Activated CD4-positive, alpha-beta T cell treated with anti-CD3 and anti-CD28 coated beads for 1 hour (primary cell): ENCODE measurements at places on chromosomes 6 and 20.

DNA sequence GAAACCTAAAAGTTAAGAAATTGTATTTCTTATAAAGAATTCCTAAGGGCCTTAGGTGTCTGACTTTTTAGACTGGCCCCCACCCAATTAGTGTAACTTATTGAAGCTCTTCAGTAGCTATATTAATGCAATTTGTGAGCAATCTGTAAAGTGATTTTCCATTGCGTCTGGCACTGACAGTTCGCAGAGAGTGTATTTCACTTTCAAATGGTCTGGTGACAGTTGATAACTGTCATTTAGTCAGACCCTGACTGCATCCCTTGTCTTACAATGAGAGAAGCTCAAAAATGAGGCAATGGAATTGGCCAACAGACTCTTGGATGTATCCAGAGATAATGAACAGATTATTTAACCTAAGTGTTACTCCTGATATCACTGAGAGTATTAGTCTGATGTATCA lies 351.8 kb downstream of the FRK start:
- DNase-seq, result no peak

GRCh38 chr6:104162036-104162669 lies 697.6 kb downstream of the HACE1 start:
- no peak for DNase-seq

GRCh38 chr20:58998656-58999055 lies 8.4 kb downstream of the CTSZ start:
- no peak for DNase-seq

- DNase-seq, result no peak
These were observed 149.7 kb upstream of the TMEM170B start for GRCh38 chr6:11387707-11388430.

DNA sequence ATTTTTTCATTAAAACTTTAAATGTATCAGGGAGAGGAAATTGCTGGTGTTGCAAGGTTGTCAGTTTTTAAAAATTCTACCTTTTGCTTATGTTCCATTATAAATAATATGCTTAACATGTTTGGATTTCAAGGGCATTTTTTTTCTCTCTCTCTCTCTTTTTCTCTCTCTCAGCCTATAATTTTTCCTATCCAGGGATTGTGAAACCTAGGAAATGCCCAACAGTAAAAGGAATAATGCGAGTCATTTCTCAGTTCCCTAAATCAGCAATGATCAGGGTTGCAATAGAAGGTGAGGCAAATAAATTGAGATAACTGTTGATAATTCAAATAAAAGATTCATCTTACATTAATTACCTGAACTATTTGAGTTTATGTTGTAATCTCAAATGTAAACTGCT lies 53.2 kb upstream of the IFNGR1 start:
- no peak for DNase-seq

DNA sequence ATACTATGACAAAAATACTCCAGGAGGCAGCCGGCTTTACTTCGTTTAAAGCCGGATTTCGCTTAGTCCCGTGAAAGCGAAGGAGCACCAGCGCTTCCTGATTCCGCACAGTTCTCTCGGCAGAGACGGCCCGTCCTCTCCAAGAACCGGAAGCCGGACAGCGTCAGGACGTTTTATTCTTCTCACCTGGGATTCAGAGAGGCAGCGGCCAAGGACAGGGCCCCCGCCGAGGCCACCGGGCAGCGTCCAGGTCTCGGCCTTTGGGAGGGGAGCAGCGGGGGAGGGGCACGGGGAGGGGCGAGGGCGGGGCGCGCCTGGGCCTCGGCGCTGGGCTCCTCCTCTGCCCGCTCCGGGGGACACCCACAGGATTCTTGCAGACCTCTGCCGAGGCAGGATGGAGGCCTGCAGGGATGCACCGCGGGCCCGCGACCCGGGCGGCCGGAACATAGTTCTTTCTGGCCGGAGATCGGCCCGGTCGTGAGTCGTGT lies 2.8 kb upstream of the DIDO1 start:
- peak; percentile 26 for DNase-seq

GRCh38 chr20:22928679-22929078 lies 106.4 kb upstream of the SSTR4 start:
- no peak for DNase-seq

DNA sequence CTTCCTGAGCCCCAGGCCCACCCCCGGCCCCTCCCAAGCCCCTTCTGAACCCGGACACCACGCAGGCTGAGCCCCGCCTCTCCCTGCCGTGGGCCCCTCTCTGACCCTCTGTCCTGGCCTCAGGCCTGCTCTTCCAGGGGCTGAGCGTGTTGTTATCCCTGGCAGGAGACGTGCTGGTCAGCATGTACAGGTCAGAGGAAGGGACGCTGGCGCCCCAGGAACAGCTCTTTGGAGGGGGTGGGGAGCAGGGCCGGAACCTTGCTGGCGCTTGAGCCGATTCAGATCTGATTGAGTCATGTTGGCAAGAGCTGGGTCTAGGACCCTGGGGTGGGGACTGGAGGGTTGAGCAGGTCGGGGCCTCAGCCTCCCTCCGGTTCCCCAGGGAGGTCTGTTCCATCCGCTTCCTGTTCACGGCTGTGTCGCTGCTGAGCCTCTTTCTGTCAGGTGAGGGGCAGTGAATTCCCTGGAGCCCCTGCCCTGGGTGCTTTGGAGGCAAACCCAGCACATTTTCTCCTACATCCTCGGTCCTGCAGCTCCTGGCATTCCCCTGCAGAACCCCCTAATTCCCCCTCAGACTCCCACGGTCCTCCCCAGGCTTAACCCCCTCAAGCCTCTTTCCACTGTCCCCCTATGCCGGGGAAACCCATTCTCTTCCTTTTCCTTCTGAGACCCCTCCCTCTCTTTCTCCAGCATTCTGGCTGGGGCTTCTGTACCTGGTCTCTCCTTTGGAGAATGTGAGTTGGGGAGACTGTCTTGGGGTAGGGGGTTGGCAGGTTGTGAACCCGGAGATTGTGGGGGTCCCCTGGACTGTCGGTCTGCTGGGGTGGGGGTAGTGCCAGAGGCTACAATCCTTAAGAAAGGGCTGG lies 2.0 kb downstream of the SPAG4 start:
- no peak for DNase-seq

DNA sequence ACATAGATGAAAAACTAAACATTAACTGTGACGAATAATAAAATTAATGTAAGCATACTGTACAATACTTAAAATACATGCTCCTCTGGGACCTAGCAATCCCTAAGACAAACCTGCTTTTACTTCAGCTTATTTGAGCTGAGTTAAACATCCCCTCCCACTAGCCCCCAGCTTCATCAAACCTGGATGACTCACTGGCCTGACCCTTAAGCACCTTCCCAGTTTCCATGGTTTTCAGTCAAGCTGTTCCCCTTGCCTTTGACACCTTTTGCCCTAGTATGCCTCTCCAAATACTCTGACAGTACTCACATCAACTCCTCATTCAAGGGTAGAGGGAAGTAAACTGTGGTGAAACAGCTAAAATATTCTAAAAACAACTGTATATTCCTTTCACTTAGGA lies 4.2 kb downstream of the ELOVL4 start:
- DNase-seq, result no peak

DNA sequence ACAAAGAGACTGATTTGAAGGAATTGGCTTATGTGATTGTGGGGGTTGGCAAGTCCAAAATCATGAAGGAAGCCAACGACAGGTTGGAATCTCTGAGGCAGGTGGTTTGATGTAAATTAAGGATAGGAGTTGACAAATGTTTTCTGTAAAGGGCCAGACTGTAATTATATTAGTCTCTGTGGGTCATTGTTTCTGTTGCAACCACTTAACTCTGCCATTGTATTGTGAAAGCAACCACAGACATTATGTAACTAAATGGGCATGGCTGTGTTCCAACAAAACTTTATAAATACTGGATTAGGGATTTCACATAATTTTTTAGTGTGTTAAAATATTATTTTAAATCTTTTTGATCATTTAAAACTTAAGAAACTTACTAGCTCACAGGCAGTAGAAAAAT lies 199.2 kb upstream of the MYLIP start:
- DNase-seq, result no peak

GRCh38 chr6:7542874-7543624 lies 1.6 kb downstream of the DSP start:
- no peak for DNase-seq

DNA sequence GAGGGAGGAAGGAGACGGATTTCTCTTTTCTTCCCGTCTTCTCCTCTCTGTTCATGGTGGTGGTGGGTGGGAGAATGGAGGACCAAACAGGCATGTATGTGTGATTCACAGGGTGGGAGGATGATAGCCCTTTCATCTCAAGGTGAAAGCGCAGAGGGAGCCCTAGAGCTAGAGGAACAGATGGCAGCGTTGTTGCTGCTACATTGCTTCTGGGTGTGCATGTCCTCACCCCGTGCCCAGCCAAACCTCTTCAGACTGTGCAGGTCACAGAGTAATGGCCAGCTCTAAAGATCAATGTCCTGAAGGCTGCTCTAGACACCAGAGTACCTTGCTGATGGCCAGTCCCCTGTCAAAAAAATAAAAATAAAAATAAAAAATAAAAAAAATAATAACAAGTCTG lies 301.8 kb downstream of the TBC1D7 start:
- DNase-seq, result no peak

- no peak for DNase-seq
These were observed 441.8 kb downstream of the PTPRT start for GRCh38 chr20:42747765-42748411.

DNA sequence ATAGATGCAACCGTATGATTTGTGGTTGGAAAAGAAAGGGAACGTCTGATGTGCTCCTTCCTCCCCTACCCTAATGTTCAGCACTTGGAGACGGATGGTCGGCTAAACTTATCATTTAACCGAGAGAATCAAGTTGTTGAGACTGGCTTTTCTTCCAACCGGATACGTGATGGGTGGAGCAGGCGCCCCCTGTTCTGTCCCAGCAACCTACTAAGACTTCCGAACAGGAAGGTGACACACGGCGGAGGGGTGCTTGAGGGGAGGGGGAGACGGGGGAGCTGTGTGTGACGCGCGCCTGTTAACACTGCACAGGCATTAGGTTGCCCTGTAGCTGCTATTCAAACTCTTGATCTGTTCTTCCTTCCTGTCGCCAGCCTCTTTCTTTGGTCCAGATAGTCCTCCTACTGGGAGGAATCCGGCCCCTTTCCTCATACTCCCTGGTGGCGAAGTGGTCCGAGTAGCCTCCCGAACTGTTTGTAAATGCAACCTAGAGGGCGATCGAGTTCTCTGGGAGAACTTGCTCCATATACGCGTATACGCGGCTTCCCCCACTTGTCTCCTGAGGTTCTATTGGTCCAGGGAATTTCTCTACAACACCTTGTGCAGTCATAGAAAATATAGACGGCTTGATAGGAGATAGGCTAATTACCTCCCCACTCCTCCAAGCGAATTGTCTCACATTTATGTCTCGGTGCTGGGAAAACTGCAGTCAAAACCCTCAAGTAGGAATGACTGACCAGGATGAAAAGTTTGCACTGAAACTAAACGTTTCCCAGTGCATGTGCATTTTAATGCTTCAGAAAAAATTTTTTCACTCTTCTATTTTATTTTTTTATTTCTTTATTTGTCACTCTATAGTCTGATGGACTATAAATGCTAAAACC lies 126.0 kb upstream of the SLC2A12 start:
- peak; percentile 72 for DNase-seq

DNA sequence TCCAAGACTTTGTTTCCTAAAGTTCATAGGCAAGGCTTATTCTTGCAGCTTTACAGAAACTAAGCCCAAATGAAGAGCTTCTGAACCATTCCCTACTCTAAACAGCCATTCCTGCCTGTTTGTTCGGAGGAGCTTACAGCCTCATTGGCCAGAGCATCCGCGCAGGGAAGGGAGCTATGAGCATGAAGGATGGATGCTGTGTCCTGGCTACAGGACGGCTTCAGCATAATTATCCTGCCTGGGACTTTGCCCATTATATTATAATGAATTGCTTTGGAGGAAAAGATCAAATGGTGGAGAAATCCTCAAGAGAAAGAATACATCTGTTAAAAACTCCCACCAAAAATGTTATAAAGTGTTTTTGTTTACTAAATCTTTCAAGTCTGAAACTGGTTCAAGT lies 378.2 kb upstream of the BTBD3 start:
- DNase-seq, result no peak

- DNase-seq, result no peak
These were observed 45.4 kb downstream of the EZR start for GRCh38 chr6:158773581-158774449.

DNA sequence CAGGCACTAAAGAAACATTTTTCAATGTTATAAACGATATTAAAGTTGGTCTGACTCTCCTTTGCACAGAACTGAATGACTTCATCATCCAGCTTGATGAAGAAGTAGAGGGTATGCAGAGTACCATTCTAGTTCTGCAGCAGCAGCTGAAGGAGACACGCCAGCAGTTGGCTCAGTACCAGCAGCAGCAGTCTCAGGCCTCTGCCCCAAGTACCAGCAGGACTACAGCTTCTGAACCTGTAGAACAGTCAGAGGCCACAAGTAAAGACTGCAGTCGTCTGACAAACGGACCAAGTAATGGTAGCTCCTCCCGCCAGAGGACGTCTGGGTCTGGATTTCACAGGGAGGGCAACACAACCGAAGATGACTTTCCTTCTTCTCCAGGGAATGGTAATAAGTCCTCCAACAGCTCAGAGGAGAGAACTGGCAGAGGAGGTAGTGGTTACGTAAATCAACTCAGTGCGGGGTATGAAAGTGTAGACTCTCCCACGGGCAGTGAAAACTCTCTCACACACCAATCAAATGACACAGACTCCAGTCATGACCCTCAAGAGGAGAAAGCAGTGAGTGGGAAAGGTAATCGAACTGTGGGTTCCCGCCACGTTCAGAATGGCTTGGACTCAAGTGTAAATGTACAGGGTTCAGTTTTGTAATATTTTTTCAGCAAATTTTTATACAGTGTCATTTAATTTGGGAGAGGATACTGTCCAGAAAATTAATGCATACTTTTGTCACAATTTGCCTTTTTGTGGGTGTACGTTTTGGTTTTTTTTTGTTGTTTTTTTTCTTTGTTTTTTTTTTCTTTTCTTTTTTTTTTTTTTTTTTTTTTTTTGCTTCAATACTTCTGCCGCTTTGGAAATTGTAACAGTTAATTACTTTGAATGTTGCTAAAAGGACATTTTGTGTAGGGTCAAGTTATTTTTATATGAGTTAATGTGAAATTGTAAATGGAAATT lies 6.6 kb upstream of the ACAT2 start:
- DNase-seq, result no peak

DNA sequence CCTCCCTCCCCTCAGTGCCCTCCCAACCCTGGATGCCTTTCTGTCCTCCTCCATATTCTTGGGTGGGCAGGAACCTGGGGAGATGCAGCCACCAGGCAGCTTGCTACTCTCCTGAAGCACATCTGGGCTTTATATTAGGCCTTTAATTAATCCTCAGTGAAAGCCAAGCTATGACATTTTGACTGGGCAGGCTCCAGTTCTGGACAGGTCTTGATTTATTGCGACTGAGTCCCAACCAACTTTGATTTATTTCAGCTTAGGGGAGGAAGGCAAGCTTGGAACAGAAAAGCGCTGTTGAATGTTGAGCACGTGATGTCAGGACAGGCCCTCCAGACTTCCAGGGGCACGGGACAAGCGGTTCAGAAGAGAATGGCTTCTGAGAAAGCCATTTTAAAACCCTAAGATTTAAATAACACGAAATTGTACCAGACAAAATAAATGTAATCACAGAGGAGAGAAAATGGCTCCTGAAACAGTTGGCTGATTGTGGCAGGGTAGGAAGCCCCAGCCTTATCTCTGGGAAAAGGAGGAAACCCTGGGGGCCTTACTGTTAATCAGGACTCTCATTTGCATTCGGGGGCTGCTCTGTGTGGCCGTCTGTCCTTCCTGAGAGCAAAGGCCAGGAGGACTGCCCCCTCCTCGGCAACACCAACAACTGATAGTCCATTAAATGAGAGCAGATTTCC lies 294.2 kb downstream of the FOXC1 start:
- no peak for DNase-seq
